ENCODE measurements at places on chromosomes 4 and X.

DNA sequence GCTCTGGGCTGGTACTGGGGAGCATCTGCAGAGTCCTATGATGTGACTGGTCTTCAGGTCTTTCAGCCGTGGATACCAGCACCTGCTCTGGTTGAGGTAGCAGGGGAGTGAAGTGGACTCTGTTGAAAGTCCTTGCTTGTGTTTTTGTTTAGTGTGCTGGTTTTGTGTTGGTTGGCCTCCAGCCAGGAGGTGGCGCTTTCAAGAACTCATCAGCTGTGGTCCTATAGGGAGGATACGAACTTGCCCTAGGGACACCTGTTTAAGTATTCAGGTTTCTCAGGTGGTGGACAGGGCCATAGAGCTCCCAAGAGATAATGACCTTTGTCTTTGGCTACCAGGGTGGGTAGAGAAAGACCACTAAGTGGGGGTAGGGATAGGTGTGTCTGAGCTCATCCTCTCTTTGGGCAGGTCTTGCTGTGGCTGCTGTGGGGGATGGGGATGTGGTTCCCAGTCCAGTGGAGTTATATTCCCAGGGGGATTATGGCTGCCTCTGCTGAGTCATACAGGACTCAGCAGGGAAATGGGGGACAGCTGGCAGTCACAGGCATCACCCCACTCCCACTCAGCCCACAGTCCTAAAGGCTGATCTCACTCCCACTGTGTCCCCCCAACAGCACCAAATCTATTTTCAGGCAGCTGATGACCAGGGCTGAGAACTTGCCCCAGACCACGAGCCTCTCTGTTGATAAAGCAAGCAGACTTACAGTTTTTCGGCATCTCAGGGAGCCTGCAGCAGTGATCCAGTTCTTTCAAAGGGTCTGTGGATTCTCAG lies 24.1 kb downstream of the MSMO1 start:
- DNase-seq: no peak

DNA sequence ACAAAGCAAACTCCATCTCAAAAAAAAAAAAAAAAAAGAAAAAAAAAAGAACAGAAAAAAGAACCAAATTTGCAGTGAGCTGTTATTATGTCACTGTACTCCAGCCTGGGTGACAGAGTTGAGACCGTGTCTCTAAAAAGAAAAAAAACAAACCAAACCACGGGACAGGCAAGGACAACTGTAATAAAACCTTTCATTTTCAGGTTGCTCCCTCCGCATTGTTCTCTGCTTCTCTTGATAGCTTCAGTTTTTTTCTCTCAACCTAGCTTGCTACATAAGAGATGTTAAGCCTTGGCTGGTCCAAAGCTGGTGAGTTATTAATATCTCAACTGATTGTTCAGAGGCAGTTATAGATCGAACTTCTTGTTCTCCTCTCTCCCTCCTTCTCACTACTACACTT lies 23.1 kb upstream of the ELF2 start:
- DNase-seq: no peak

GRCh38 chr4:6751611-6752485 lies 30.7 kb upstream of the KIAA0232 start:
- no peak for DNase-seq

- DNase-seq: no peak
Observed at GRCh38 chrX:1207496-1208025, 4.9 kb downstream of the CRLF2 start.

GRCh38 chr4:172813359-172813923 lies 355.2 kb upstream of the GALNT7 start:
- DNase-seq: no peak

GRCh38 chrX:25343060-25343459 lies 327.3 kb upstream of the ARX start:
- DNase-seq: no peak

DNA sequence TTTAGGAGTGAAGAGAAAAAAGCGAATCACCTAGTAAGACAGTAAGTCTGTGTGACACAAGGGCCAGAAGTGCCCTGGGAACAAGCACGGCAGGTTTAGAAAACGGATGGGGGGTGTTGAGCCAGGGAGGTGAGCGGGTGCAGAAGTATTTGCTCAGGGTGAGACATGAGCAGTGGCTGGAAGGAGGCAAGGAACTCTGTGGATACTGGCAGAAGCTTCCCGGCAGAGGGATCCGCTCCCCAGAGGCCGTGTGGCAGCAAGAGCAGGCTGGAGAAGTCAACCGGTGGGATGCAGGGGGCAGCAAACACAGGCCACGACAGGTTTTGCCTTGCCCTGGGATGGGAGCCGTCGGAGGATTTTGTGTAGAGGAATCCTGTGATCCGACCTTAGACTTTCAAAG lies 2.3 kb upstream of the UVSSA start:
- DNase-seq: no peak

DNA sequence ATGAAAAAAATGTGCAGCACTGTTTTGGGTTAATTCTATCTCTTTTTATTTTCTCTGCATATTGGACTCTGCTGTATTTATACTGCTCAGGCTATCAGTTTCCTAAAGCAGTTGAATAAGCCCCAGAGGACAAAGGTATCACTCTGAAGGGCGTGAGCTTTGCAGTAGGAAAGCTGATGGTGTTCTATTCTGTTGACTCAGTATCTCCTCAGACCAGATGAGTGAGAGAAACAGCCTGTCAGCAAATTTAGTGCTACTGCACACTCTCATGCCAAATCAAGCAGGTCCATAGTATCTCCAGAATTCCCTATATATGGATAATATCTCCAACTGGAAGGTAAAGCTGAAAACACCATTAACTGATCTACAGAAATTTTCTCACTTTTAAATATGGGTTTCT lies 132.3 kb upstream of the UGT8 start:
- no peak for DNase-seq

All from SK-N-DZ (cell line).